Stimulated activated CD8-positive, alpha-beta memory T cell treated with anti-CD3 and anti-CD28 coated beads, Interleukin-4, amount 100 ng/mL, for 1 hour (primary cell): ENCODE measurements at places on chromosomes 3 and 15.

GRCh38 chr3:196559826-196560225, 8.5 kb downstream of the WDR53 start:
- DNase-seq, result no peak

GRCh38 chr15:43872416-43873020, 45.7 kb downstream of the WDR76 start:
- no peak for DNase-seq

DNA sequence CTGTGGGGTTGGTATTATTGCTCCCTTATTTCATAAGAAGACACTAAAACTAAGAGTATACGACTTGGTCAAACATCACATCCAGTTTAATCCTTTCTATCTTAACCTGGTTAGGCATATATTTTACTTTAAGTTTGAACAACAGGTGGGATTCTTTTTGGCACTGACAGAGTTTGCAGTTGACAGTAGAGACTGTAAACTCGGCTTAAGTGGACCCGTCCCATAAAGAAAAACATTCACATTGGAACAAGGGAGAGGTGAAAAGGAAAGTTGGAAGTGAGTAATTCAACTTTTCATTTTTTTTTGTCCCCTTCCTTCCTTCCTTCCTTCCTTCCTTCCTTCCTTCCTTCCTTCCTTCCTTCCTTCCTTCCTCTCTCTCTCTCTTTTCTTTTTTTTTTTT, 355.4 kb downstream of the LPP start:
- DNase-seq, result no peak

GRCh38 chr3:187318819-187319616, 27.5 kb upstream of the MASP1 start:
- peak; percentile 19 for DNase-seq

DNA sequence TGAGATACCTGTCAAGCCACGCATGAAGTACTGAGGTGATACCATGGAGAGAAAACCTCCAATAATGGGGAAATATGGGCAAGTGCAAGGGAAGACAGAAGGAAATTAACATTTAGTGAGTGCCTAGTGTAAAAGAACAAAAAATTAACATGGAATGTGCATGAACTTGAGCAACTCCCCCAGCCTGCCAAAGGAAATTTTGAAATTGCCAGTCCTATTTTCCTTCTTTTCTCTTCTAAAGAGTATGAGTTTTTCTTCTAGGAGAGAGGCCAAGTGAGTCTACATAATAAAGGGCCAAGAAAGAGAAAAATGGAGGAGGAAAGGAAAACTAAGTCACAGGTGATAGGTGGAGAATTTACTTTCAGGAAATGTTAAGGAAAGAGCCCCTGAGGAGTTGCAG, 602.4 kb upstream of the MDFIC2 start:
- DNase-seq, result no peak

DNA sequence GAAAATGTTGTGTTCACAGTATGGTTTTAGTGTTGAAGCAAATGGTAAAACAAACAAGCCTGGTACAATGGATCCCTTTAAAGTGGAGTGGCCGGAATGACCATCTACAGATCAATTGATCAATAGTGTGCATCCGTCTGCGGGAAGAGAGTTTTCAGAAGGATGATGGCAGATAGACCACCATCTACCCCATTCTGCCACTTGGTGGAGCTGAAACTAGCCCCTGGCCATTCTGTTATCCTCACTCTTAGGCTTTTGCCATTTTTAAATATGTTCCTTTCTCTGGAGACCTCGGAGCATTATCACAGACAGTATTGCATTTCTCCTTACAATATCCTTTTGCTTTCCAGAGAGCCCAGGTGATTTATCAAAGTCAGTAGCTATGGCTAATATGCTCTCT, 258.9 kb upstream of the CFAP20DC start:
- DNase-seq, result no peak

GRCh38 chr3:37494216-37494615, 319.8 kb upstream of the LRRFIP2 start:
- DNase-seq, result no peak

- DNase-seq, result no peak
Measured at GRCh38 chr3:134709561-134710312, 58.9 kb upstream of the KY start.

- no peak for DNase-seq
Measured at GRCh38 chr3:183824761-183825455, 469 bp downstream of the MAP6D1 start.

- DNase-seq, result no peak
Measured at GRCh38 chr3:143567823-143568222, 280.4 kb downstream of the SLC9A9 start.

DNA sequence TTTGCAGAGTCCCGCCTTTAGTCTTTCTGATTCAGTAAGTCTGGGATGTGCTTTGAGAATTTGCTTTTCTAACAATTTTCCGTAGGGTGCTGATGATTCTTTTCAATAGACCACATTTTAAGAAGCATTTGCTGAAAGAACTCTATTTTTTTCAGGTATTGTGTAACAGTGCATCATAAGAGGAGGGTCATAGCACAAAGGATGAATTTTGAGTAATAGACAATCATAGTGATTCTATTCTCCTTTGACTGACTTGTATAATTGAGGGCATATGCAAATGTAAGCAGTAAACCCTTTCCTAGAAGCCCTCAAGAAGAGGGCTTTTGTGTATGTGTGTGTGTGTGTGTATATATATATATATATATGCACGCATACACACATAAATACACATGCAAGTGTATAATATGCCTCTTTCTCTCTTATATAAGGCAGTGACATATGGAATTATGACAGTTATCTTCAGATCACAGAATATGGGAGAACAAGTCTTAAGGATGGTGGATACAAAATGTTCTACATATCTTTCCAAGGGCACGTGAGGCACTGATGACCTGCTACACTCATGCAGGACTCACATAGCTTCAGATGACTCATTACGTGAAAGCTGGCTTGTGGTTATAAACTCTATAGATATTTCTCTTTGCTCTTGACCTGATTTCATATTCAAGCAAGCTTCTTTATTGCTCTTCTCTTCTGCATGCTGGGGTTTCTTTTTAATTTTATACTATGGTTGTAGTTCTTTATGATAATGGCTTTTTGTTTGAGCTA, 6.5 kb upstream of the PLSCR1 start:
- no peak for DNase-seq

- DNase-seq, result no peak
Measured at GRCh38 chr15:98083203-98083910, 122.9 kb downstream of the ARRDC4 start.

DNA sequence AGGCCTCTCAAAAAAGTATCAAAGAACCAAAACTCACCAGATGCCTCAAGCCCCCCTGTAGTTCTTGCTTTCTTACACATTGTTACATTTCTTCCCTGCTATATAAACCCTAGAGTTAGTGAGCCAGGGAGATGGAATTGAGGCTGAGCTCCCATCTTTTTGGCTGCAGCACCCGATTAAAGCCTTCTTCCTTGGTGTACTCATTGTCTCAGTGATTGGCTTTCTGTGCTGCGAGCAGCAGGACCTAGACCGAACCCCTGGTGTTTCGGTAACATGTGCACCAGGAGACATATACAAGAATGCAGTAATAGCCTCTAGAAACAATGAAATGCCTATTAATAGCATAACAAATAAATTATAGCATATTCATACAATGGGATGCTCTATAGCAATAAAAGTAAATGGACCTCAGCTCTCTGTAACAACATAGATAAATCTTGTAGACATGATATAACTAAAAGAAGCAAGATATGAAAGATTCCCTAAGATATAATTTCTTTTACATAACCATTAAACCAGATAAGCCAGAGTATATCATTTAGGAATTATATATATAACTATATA, 174.0 kb downstream of the NEK11 start:
- DNase-seq, result no peak

- DNase-seq, result no peak
Measured at GRCh38 chr3:178170698-178171535, 365.3 kb upstream of the KCNMB2 start.

GRCh38 chr15:34810443-34811129, 15.2 kb upstream of the ACTC1 start:
- DNase-seq, result no peak
